GM12892 (cell line): ENCODE measurements at places on chromosomes 11 and 22.

- no peak for DNase-seq
Observed at GRCh38 chr11:57776031-57776521, 14.5 kb downstream of the CTNND1 start.

DNA sequence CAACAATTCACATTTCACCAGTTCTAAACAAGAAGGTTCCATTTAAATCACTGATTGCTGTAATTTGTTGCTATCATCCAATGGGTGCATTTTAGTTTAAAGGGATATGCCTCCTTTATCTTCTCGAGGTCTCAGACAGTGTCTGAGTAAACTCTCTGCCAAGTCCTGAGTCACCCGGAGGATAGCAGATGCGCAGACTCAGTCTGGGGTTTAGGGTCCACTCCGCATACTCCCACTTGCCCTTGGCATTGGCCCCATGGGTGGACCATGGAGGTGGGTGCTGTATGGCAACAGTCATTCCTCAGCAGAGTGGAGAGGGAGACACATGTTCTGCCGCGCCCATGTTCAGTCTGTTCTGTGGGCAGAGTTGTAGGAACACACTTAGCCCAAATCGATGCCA, 65.4 kb upstream of the CRTAM start:
- no peak for DNase-seq

DNA sequence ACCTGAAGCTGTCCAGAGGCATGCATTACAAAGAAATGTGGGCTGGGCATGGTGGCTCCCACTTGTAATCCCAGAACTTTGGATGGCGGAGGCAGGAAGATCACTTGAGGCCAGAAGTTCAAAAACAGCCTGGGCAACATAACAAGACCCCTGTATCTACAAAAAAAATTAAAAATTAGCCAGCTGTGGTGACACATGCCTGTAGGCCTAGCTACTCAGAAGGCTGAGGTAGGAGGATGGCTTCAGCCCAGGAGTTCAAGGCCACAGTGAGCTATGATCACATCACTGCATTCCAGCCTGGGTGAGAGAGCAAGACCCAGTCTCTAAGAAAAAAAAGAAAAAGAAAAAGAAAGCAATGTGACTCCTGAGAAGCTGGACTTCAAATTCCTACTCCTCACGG, 138.5 kb upstream of the HSD17B12 start:
- no peak for DNase-seq

- no peak for DNase-seq
Observed at GRCh38 chr11:76801736-76802135, 18.6 kb downstream of the TSKU start.

DNA sequence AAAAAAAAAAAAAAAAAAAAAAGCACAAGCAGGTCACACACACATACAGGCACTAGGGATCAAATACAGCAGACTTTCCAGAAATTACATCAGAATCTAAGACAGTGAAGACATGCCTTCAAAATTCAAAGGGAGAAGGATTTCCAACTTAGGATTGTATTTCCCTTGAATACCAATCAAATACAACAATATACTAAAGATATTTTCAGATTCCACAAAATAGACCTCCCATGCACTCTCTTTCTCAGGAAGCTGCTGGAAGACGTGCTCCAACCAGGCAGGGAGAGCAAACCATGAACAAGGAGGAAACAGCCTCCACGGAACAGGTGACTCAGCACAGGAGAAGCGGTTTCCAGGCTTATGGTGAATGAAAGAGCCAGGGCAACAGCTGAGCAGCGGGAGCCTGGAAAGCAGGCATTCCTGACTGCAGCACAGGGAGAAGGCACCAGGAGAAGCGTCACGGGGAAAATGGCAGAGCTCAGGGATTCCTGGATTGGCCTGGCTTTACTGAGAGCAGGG, 32.0 kb downstream of the TMEM184B start:
- no peak for DNase-seq

GRCh38 chr22:29629903-29630516, 26.6 kb downstream of the NF2 start:
- no peak for DNase-seq

DNA sequence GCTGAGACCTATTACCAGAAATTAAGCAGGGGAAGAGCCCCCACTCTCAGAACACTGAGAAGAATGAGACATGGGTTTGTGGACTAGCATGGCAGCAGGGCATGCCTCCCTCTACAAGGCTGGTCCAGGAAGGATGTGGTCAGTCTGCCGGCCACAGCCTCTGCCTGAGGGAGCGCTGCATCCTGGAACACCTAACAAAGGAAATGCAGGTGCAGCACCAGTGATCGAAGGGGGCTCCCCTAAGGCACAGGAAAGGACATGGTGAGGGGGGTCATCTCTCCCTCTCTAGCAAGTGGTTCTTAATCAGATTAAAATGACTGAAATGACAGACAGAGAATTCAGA, 40.6 kb upstream of the ARL14EP start:
- DNase-seq, result no peak

GRCh38 chr11:122146475-122146874, 30.5 kb upstream of the BLID start:
- DNase-seq, result no peak
